AG08396 (cell line): ENCODE measurements at places on chromosomes 7 and 10.

DNA sequence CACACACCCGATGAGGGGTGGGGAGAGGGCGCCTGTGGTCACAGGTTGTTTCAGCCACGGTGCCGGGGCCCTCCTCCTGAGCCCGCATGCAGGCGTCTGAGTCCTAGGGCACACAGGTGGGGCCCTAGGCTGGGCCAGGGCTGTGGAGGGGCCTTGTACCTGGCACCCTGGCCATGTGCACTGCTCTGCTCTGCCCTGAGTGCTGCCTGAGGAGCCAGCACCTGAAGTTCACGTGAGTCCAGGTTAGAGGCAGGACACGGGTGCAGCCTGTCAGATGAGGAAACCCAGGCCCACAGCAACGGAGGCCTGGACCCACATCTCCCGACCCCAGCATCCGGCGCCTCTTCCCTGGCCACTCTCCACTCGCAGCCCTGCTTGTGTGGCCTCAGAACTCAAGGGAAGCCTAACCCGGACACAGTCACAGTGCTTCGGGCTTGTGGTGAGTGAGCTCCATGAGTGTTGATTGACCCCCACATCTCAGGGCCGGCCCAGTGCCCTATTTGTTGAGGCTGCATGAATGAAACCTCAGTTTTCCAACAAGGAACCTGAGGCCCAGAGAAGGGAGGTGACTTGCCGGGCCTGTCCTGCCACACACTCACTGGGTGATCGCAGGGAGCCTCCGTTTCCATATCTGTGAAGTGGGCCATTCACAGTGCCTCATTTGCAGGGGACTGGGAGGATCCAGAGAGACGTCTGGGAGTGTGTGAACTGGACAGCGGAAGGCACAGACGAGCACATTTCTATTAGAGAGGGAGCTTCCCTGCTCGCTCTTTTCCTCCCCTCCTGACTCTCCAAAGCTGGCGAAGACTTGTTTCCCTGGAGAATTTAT, 39.6 kb downstream of the PPIF start:
- no peak for DNase-seq

- no peak for DNase-seq
Measured at GRCh38 chr7:158164101-158165095, 423.2 kb downstream of the PTPRN2 start.

- DNase-seq: peak; percentile 89
Measured at GRCh38 chr10:44300666-44301649, 83.9 kb downstream of the CXCL12 start.

- no peak for DNase-seq
Measured at GRCh38 chr10:122165484-122166276, 105.4 kb upstream of the BTBD16 start.

DNA sequence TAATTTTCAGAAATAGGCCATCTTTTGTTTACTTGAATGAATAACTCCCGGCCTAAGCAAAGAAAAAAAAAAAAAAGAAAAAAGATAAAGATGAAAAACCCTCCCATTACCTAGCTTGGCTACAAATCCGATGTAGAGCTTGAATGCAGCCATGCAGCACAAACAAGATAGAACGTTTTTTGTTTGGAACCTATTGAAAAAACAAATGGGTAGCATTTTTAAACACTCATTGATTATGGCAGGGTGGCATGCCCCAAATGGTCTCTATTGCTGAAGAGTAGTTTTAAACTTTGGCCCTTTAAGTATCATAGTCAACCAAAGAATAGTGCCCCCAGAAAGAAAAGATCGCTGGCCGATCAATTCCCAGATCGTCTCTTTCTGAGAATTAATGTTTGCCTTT, 84.4 kb downstream of the VTI1A start:
- DNase-seq: no peak

DNA sequence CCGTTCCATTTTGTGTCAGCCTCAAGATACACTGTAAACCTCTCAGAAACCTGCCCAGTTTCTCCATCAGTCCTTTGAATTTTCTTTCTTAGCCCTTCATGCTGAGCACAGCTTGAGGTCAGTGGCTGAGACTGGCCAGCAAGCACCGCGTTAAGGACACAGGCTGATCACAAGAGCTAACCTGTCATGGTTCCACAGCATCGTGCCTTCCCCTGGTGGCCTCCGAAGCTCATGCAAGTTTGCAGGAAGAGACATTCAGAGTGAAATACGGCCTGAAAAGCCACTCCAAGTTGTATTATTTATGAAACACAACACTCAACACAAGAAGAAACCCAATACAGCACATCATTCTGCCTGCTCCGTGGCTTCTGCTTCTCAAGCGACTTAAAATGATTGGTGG, 57.0 kb upstream of the PFKP start:
- no peak for DNase-seq

GRCh38 chr10:45438466-45439090, 64.6 kb downstream of the ALOX5 start:
- DNase-seq: peak; percentile 21

- DNase-seq: no peak
Measured at GRCh38 chr7:14322724-14323123, 333.3 kb upstream of the ETV1 start.
